Heart left ventricle (tissue), 16 donors: ENCODE measurements at places on chromosomes 1 and 21.

GRCh38 chr1:25889470-25889869, 14.0 kb upstream of the PAQR7 start:
- no peaks in the 10 kb centered on the region for H3K27me3 ChIP-seq
- H3K4me3 ChIP-seq: no peak overlapping the region
- H3K4me1 ChIP-seq: no peaks in the 10 kb centered on the region
- no peaks in the 10 kb centered on the region for H3K36me3 ChIP-seq

GRCh38 chr1:47330212-47330611, 3.4 kb upstream of the CMPK1 start:
- H3K27ac ChIP-seq: no peak overlapping the region
- H3K27me3 ChIP-seq: no peaks in the 10 kb centered on the region
- no peaks in the 10 kb centered on the region for H3K36me3 ChIP-seq
- H3K4me1 ChIP-seq: peaks cover 19% of the 10 kb centered on the region
- no peak for DNase-seq

GRCh38 chr1:92315766-92316599, 17.1 kb downstream of the RPAP2 start:
- DNase-seq: no peak
- H3K4me1 ChIP-seq: no peaks in the 10 kb centered on the region
- H3K27me3 ChIP-seq: no peaks in the 10 kb centered on the region
- no peak overlapping the region for H3K4me3 ChIP-seq

DNA sequence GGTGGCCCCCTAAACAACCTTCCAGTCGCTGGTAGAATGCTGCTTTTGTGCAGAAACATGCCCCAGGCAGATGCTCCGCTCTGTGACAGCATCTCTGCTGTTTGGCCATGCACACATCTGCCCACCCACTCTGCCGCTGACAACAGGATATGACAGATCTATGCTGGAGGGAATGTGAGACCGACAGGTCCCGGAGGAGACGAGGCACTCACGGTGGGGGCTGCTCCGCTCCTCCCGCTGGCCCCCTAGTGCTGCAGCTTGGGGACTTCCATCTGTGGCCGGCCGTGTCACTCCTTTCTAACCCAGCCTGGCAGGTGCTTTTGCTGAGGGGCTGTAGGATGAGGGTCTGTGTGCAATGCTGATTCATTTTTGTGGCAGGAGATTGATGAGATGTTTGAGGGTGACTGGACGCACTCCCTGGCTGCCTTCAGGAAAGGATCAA, 49.1 kb upstream of the DMRTB1 start:
- peaks cover 11% of the 10 kb centered on the region for H3K4me1 ChIP-seq
- peaks cover 4% of the 10 kb centered on the region for H3K27me3 ChIP-seq
- no peaks in the 10 kb centered on the region for H3K36me3 ChIP-seq

GRCh38 chr1:39113109-39113743, 87.1 kb downstream of the NDUFS5 start:
- H3K4me3 ChIP-seq: no peak overlapping the region
- H3K27me3 ChIP-seq: no peaks in the 10 kb centered on the region
- no peak overlapping the region for H3K27ac ChIP-seq
- H3K36me3 ChIP-seq: no peaks in the 10 kb centered on the region
- no peak for DNase-seq

- no peaks in the 10 kb centered on the region for H3K36me3 ChIP-seq
- DNase-seq: no peak
- H3K27me3 ChIP-seq: no peaks in the 10 kb centered on the region
- no peaks in the 10 kb centered on the region for H3K4me1 ChIP-seq
- no peak overlapping the region for H3K27ac ChIP-seq
Measured at GRCh38 chr1:147853391-147853790, 49.2 kb upstream of the GJA8 start.

- no peak overlapping the region for H3K27ac ChIP-seq
- no peaks in the 10 kb centered on the region for H3K27me3 ChIP-seq
- no peak for DNase-seq
- H3K4me3 ChIP-seq: no peak overlapping the region
Measured at GRCh38 chr1:232293361-232293760, 336.6 kb downstream of the SIPA1L2 start.

DNA sequence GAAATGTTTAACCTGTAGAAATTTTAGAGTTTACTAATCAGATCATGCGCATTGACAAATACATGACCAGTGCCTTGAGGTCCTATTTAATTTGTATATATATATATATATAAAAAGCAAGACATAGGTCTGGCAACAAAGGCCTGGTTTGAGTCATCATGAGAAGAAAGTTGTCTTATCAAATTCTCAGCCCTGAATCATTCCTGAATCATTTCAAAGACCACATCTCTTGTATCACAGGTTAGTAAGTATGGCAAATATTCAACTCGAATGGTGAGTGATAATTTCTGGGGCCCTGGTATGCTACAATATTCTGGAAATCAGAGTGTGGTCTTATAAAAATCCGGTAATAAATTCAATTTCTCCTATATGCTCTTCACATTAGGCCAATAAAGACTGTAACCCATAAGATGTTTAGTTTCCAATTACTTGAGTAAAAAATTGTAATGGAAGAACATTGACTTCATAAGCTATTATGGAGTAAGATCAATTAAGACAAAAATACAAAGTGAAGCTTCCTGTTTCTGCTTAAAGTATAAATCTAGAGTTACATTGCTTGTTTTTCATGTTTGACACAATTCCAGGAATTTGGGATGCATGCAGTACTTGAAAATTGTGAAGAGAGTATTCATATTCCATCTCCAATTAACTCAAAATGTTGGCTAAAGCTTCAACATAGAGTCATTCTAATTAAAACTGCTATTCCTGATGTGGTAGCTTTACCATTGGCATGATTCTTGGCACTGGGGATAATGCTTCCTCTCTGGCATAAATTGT, 309.4 kb downstream of the BRINP3 start:
- DNase-seq: no peak
- no peaks in the 10 kb centered on the region for H3K27me3 ChIP-seq
- no peak overlapping the region for H3K4me3 ChIP-seq
- H3K4me1 ChIP-seq: no peaks in the 10 kb centered on the region

DNA sequence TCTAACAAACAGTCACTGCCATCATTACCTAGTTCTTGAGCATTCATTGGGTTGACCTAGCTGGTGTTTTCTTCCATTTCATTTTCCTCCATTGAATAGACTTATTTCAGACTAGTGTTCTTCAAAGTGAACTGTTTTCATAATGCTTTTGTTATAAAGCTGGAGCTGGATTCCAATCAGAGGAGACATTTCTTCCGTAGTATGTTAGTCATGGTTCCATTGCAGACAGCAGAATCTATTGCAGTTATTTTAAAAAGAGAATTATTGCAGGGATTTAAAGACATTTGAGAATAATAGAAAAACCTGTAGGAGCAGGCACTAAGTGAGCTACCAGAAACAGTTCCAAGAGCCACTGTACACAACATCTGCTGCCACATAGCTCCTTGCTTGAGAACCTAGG, 50.0 kb downstream of the HHAT start:
- H3K27ac ChIP-seq: no peak overlapping the region
- H3K36me3 ChIP-seq: no peaks in the 10 kb centered on the region
- H3K4me3 ChIP-seq: no peak overlapping the region
- H3K27me3 ChIP-seq: no peaks in the 10 kb centered on the region
- DNase-seq: no peak

DNA sequence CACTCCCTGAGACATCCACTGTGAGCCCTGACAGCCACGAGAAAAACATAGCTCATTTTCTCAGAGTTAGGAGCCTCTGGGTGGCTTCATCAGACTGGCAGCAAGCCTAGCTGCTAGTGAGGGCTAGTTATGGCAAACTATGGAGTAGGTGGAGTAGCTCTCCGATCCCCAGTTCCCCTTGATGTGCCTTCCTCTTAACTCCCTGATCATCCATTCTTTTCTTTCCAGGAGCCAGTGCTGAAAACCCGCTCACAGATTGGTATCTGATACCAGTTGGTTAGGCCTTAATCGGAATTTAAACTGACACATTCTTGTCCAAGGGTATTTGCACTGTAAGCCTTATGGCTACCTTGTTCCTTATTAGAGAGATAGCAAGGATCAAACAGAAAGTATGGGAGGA, 31.4 kb upstream of the PAXBP1 start:
- no peak overlapping the region for H3K27ac ChIP-seq
- H3K4me1 ChIP-seq: no peaks in the 10 kb centered on the region
- DNase-seq: no peak

DNA sequence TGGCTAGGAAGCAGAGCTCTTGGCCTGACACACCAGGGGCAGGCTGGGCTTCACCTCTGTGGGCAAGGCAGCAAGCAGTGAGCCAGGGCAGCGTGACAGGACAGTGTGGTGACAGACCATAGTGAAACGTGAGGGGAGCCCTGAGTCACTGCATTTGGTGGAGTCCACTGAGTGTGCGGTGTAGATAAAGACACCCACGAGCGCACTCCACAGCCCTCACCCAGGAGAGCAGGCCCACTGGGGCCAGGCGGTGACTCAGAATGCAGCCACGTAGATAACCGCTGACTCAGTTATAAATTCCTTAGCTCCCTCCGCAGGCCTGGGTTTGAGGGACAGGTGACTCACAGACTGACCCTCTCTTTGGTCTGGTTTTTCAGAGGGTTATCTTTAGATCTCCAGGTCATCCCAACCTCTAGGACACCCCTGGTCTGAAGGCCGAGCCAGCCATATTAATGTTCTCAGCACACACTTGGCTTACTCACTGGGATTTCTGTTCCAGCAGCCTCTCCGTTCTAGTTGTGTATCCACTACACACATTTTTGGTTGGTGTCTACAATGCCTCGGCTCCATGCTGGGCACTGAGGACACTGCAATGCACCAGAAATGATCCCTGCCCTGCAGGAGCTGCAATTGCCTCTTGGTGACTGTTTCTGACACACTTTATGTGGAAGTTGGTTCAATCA, 90.2 kb upstream of the TSPAN2 start:
- DNase-seq: peak; percentile 82
- H3K27me3 ChIP-seq: no peaks in the 10 kb centered on the region
- no peak overlapping the region for H3K4me3 ChIP-seq
- no peaks in the 10 kb centered on the region for H3K36me3 ChIP-seq
- H3K4me1 ChIP-seq: peaks cover 10% of the 10 kb centered on the region
- no peak overlapping the region for H3K27ac ChIP-seq

DNA sequence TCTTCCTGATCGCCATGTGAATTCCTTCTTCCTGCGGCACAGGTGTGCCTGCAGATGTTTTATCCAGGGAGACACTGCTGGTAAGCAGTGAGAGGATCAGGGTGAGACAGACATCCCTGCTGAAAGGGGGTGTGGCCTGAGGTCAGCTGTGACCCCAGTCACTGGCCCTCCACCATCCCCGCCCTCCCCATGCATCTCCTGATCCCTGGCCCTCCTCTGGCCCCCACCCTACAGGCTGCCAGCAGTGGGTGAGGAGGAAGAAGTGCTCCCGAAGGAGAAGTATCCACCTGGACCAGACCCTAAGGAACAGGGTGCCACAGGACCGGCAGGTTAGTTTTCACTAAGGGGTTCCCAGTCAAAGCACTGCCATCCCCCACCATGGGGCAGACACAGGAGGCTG, 85.3 kb downstream of the GLIS1 start:
- no peaks in the 10 kb centered on the region for H3K36me3 ChIP-seq
- no peak overlapping the region for H3K27ac ChIP-seq
- no peak overlapping the region for H3K4me3 ChIP-seq
- no peaks in the 10 kb centered on the region for H3K4me1 ChIP-seq
- no peak for DNase-seq
- no peaks in the 10 kb centered on the region for H3K27me3 ChIP-seq

- no peak for DNase-seq
- no peak overlapping the region for H3K4me3 ChIP-seq
- no peaks in the 10 kb centered on the region for H3K27me3 ChIP-seq
Measured at GRCh38 chr1:195328102-195328501, 1280.1 kb downstream of the KCNT2 start.

- no peaks in the 10 kb centered on the region for H3K4me1 ChIP-seq
- no peak overlapping the region for H3K4me3 ChIP-seq
- no peaks in the 10 kb centered on the region for H3K27me3 ChIP-seq
- no peaks in the 10 kb centered on the region for H3K36me3 ChIP-seq
- no peak for DNase-seq
- H3K27ac ChIP-seq: no peak overlapping the region
Measured at GRCh38 chr1:102857251-102857650, 251.1 kb downstream of the COL11A1 start.

- no peaks in the 10 kb centered on the region for H3K36me3 ChIP-seq
- DNase-seq: no peak
- H3K27me3 ChIP-seq: peaks cover 6% of the 10 kb centered on the region
- no peak overlapping the region for H3K27ac ChIP-seq
- no peaks in the 10 kb centered on the region for H3K4me1 ChIP-seq
Measured at GRCh38 chr1:29761159-29761928, 525.0 kb downstream of the PTPRU start.

DNA sequence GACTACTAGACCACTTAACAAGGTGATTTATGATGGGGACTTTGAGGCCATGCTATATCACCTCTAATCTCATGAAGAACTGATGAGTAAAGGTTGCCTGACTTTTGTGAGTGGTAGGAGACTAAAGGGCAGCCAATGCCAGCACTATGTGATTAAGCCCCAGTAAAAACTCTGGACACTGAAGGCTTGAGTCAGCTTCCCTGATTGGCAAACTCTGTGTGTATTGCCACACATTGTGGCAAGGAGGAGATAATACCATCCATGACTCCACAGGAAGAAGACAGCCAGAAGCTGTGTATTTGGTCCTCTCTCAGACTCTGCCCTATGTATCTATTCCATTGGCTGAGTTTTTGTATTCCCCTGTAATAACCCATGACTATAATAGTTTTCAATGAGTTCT, 413.3 kb upstream of the ZRANB2 start:
- H3K36me3 ChIP-seq: no peaks in the 10 kb centered on the region

DNA sequence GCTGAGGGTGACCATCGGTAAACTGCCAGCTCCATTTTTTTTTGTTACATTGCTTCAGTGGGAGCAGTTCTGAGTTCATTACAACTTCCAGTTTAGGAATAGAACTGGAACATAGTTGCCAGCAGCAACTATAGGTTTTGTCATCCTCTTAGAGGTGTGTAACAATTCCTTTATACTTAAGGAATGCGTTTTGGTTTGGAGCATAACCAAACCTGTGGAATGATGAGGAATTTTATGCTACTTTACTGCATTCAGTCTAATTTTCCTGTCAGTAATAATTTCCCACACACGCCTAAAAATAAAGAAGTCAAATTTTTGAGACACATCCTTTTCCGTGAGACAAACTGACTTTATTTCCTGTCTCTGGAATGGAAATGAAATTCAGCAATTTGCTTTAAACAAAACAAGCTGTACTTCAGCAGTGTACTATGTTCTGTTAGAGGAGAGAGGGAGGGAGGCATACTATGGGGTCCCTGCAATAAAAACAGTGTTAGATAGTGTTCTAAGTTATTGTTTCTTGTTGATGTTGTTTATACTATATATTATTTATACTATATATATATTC, 4.8 kb upstream of the AMPD1 start:
- no peak for DNase-seq
- H3K27ac ChIP-seq: no peak overlapping the region
- H3K27me3 ChIP-seq: no peaks in the 10 kb centered on the region
- no peaks in the 10 kb centered on the region for H3K36me3 ChIP-seq
- H3K4me3 ChIP-seq: no peak overlapping the region
- H3K4me1 ChIP-seq: no peaks in the 10 kb centered on the region
